ENCODE measurements at places on chromosomes 4 and X.

DNA sequence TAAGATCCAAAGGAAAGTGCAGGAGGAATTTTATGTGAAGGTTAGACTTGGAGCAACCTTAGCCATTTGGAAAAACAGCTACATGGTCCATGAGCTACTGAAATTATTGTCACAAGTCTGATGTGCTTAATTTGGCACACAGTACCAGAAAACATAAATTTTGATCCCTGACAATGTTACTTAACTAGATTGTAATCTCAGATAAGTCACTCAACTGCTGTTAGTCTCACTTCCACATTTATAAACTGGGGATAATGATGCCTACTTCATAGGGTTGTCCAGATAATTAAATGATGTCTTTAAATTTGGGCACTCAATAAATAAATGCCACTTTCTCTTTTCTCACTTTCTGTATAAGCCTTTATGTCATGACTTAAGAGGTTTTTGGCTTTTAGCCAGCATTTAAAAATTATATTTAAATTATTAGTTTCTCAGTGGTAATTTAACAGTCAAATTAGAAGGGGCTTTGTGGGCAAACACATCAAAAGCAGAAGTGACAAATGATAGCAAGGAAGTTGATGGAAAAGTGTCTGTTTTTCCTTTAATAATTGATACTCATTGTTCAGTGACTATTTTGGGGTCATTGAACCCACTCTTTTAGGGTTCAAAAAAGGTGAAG, 58.3 kb downstream of the PAQR3 start:
- DNase-seq, result no peak

DNA sequence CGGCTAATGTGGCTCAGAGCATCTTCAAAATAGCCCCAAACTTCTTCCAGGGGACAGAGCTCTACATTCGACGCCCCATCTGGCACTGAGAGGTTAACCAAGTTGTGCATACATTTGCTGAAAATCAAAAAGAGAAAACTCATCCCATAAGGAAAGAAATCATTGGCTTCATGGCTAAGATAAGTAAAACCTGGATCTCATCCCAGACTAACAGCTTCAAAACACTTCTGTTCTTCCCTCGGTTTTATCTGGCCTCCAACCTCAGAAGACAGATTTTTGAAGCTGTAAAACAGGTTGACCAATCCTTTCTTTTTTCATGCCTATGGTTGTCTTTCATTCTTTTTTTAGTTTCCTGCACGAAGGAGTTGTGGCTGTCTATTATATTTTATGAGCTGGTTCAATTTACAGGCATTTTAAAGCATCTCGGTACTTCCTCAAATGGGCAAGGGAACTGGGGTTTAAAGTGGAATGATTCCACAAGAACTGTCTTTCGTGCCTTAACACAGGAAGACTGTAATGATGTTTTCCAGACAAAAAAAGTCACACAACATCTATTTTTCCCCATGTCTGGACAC, 107.6 kb downstream of the DLG3 start:
- no peak for DNase-seq

DNA sequence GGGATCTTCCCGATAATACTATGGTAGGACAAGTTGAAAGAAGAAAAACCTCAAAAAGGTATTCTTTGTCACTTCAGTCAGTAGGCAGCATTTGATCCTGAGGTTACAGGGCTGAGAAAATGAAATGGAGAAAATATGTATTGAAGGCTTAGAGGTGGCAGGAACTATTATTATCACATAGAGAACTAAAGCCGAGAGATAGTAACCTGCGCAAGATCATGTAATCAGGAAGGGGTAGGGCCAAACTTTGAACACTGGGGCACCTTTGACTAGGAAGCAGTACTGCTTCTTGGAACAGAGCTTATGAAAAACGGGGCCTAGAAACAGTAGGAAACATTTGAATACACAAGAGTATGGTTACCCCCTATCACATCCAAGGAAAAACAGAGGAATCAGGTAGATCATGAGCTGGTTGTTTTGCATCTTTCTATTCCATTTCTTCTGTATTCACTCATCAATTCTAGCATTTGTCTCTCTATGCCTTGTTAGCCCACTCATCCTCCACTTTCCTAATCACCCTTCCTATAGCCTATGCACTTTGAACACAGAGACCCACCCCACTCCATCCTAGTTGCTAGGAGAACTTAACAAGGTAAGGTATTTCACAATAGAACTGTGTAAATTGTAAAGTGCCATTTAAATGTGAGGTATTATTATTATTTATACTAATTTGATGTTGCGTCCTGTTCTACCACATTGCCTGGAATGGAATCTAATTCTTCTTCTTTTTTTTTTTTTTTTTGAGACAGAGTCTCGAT, 34.6 kb upstream of the SLC9A7 start:
- no peak for DNase-seq

- no peak for DNase-seq
These were observed 36.8 kb downstream of the GPRIN3 start for GRCh38 chr4:89270792-89271191.

GRCh38 chr4:52675111-52675510, 16.0 kb upstream of the USP46 start:
- no peak for DNase-seq

- DNase-seq, result no peak
These were observed 580.2 kb downstream of the MID1IP1 start for GRCh38 chrX:39381422-39381821.

- DNase-seq, result no peak
These were observed 211.7 kb downstream of the ZNF674 start for GRCh38 chrX:46333550-46333949.

DNA sequence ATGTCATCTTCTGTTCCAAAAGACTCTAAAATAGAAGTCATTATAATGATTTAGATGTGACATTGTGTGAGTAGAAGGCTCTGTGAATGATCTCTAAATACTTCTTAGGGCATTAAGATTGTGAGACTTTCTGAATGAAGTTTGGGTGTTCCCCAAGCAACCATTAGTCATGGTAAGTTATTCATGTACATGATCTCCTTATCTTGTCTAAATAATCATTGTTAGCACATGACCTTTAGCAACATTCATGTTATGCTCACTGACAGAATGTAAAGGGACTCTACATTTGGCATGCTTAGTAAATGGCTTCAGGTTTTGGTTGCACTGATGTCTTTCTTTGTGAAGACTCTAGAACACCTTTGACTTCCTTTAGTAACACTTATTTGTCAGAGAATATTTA, 140.8 kb upstream of the AGA start:
- DNase-seq, result no peak

DNA sequence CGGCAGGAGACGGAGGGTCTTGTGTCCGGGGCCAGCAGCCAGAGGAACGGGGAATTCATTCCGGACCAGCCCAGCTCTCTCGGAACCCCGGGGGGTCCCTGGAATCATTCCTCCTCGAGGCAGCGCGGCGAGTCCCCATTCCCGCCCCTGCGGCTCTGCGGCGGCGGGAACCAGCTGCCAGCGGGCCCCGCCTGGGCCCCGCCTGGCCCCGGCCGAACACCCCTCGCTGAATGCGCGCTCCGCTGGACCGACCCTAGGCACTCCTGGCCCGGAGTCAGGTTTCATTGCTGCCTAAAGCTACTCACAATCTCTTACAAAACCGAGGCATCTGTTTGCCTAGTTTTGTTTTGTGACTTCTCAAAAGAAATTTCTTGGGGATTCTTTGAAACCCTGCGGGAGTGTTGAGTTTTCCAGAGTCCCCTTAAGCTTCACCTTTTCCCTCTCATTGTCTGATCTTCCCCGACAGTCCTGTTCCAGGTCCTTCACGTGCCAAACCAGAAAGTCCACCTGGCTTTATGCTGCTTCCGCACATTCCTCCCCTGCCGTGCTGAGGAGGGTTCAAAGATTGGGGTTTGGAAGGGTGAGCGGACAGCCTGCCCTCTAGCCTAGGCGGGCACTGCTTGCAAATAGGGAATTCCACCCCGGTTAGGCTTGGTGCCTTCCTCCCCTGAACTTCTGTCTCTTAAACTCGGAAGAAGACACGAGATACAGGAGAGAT, 789 bp downstream of the ARHGAP10 start:
- peak; percentile 4 for DNase-seq
